RPMI7951 (cell line): ENCODE measurements at places on chromosomes 2 and 18.

DNA sequence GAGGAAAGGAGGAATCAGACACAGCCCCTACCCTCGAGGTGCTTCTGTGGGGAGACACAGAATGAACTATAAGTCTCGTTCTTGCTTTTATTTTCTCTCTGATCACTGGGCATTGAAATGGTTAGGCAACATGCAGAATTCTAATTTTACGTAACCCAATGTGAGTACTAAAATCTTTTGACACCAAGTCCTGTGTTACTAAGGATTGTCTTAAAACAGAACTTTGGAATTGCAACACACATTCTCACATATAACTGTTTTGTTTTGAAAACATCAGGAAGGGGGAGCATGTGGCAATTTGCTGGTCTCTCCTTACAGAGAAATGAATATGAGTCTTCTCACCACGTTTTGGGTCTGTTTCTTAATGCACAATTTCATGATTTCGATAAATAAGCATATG, 23.6 kb upstream of the SULT1C4 start:
- no peak for DNase-seq

DNA sequence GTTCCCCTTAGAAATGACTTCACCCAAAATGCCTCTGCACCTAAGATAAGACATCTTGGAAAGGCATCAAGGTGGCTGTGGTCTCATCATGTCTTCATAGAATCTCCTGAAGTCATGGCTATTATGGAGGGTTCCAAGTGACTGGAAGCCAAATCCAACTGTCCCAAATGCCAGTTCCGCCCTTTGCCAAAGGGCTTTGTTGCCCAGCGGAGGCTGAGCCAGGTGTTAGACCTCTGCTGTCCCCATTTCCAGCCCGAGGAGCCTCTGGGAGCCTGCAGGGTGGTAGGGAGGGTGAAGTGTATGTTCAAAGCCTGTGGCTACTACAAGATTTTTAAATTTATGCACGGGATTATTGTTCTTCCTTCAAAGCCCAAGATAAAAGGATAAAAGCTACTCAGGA, 25.7 kb downstream of the RHOB start:
- DNase-seq = no peak

DNA sequence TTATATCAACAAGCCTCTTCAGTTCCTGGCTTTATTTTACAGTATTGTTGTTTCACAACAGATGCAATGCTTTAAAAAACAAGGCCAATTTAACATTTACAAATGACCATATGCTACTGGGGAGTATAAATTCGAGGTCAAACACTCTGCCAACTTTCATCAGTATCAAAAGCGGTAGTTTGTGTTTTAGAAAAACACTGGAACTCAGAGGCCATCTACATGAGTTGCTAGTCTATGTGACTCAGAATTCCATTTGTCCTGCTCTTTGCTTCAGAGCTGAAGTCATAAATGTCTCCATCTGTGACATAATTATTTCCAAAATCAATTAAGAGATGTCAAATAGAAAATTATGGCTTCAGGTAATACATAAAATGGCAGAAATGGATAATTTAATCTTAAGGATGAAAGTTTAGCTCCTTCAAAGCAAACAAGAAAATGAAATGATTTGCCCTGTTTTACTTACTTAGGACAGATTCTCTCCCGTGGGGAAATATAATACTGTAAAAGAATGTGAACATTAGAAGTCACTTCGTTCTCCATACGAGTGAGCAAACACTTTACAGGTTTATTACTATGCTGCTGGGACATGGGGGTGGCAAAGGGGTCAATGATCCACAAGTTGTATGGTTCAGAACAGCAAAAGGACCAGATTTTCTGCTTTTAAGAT, 3.7 kb downstream of the MEX3C start:
- peak; percentile 24 for DNase-seq

GRCh38 chr2:208315081-208315788, 49.2 kb downstream of the PIKFYVE start:
- DNase-seq = peak; percentile 28

- no peak for DNase-seq
These were observed 222.3 kb upstream of the GCFC2 start for GRCh38 chr2:75932996-75933395.

DNA sequence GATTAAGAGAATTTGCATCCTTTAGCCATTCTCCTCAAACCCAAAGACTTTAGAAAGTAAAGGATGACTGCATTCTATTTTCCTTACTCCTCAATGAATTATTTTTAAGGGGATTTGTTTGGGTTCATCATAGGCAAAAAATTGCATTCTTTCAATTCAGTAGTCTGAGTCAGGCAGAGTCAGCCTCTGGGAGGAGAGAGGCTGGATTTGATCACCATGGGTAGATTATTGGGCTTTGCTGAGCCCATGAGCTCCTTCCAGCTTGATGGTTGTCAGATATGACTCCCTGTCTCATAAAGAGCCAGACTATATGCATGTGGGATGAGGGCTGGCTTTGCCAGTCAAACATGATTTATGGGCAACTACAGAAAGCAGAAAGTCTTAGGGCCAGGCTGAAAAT, 101.2 kb downstream of the KCNS3 start:
- DNase-seq = peak; percentile 13

DNA sequence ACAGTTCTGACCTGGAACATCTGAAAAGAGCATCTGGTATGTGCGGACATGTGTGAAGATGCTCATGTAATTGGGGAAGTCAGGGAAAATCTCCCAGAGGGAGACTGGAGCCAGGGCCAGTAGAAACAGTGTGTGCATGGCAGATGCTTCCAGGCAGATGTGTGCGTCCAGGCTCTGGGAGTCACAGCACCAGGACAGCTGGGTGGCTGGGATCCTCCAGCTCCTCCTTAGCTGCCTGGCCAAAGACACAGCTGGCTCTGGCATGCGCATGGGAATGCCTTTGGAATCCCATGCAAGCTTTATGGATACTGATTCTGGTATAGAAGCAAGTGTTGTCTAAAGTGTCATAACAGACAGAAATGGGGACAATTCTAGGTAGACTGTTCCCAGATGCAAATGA, 369.7 kb downstream of the INSIG2 start:
- no peak for DNase-seq

DNA sequence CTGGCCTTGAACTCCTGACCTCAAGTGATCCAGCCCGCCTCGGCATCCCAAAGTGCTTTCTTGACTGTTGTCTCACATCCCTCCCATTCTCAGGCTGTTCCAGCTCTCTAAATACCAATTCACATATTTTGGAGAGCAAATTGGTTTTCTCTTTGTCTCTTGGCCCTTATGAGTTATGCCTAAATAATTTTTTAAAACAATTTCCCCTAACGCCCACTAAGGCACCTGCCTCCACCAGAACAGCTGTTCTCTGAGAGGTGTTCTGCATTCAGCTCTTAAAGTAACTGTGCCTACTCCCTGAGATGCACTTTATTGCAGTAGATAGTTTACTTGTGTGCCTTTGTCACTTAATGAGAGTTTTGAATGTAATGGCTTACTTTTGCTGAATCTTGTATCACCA, 6.9 kb downstream of the CCDC195 start:
- DNase-seq = no peak

DNA sequence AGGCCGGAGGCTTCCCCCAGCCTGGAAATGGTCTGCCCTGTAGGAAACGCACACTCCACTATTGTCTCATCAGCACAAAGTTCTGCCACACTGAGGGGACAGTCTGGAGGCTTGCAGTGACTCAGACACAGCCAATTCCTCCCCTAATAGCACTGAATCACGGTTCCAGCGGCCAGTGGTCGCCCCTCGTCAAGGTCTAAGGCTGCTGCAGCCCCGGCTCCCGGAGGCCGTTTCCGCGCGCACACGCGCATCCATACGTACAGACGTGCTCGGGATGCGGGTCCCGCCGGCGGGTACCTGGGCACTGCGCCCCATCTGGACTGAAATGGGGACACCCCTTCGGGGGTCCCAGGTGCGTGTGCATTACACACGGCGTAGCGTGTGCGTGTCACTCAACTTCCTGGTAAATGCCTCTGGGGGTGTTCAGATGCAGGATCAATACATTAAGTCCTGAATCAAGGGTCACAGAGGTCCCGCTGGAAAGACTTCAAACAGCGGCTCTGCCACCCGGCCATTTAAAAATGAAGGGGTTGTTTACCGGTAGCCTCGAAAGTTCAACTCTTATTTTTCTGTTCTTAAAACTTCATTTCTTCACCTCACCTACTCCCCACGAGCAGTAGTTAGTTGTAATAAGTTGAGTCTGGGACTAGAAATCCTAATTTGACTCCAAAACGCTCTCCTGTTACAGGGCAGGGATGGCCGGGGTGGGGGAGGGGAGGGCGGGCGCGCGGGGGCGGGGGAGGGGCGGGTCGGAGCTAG, 572 bp upstream of the ZNF516 start:
- peak; percentile 48 for DNase-seq

- DNase-seq = peak; percentile 35
These were observed 61.9 kb downstream of the EIF5B start for GRCh38 chr2:99399063-99399462.

GRCh38 chr2:236130349-236130998, 37.7 kb downstream of the GBX2 start:
- no peak for DNase-seq

GRCh38 chr2:169363560-169364150, 1.3 kb upstream of the LRP2 start:
- DNase-seq = no peak

- DNase-seq = no peak
These were observed 89.1 kb downstream of the MAP2 start for GRCh38 chr2:209512971-209513370.

DNA sequence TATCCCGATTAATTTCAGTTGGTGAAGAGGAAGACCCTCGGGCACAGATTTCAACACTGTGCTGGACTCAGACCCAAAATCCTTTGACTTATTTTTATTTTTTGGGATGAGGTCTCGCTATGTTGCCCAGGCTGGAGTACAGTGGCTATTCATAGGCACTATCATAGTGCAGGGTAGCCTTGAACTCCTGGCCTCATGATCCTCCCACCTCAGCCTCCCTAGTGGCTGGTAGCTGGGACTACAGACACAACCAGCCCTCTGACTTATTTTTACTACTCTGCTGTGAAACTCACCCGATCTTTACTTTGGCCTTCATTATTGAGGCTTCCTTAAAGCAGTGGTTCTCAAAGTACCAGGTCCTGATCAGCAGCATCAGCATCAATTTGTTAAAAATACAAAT, 18.2 kb upstream of the ADAM17 start:
- no peak for DNase-seq

- no peak for DNase-seq
These were observed 74.1 kb downstream of the CELF4 start for GRCh38 chr18:37491526-37491925.

DNA sequence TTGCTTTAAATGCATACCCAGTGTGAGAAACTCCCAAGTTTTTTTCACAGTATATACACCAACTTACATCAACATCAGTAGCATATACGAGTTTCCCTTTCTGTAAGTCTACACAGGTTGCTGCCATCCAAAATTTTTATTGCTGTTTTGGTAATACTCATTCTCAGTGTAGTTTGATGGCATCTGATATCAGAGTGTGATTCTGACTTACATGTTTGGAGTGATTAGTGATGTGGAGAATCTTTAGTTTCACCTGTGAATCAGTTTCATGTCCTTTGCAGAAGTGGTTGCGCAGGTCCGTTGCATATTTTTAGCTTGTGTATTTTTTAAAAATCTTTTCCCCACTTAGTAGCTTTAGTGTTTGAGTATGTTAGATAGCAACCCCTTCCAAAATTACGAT, 50.1 kb downstream of the CCDC74A start:
- DNase-seq = no peak

- DNase-seq = no peak
These were observed 601 bp downstream of the PROKR1 start for GRCh38 chr2:68643874-68644485.

DNA sequence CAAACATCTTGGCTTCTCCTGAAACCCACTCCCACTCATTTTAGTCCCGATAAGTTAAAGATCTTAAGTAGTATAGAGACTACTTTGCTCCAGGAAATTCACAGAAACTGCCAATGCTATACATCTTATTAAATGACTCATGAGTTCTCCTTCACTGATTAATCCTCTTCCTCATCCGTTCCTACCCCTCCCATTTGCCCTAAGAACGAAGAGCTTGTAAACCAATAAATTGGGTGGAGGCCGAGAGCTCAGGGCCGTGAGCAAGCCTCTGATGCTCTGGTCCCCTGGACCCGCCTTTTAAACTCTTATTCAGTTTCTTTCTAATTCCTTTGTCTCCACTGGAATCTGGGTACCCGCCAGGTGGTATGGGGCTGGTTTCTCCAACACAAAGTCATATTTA, 68.6 kb downstream of the METTL8 start:
- no peak for DNase-seq

DNA sequence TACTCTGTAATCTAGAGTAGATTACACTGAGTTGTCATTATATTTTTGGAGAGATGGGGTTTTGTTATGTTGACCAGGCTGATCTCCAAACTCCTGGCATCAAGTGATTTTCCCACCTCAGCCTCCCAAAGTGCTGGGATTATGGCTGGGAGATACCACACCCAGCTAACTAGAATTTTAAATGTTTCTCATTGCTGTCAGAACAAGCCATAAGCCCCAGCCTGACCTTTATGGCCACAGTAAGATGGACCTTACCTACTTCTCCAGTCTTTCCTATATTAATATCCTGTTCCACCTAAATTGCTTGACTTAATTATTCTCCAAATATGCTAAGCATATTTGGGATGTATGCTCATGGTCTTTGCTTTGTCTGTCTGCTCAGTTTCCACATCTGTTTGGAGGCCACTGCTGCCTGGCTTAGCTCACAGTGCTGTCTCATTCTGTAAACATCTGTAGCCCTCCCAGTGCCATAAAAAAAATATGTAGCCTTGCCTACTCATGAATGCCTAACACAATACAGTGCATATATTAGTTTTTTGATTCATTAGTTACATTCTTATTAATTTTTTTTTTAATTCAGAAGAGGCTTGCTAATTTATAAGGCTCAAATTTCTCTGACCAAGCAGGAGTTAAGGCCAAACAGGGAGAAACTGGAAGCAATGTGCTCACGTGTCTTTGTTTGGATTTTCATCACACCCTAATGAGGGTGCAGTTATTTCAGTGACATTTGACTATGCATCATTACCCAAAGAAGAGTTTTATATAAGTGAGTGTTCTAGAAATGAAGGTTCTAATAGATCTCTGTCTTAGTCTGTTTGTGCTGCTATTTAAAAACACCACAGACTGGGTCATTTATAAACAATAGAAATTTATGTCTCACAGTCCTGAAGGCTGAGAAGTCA, 45.3 kb upstream of the PSME4 start:
- peak; percentile 5 for DNase-seq

DNA sequence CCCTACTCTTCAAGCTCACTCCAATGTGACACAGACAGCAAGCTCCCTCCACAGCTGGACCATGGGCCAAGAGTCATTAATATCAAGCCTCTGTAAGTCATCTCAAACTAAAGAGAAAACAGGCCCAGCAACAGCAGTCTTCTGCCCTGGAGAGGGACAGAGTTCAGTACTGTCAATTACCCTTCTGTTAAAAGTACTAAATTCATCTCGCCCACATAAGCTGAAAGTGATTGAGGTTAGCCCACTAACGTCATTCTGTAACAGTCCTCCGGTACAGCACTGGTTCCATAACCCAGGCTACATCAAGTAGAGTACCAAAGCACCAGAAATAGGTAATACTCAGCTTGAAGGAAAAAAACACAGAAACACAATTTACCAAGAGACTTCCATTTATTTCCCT, 25.9 kb downstream of the THADA start:
- no peak for DNase-seq
